ENCODE measurements at places on chromosomes 2 and 18.

DNA sequence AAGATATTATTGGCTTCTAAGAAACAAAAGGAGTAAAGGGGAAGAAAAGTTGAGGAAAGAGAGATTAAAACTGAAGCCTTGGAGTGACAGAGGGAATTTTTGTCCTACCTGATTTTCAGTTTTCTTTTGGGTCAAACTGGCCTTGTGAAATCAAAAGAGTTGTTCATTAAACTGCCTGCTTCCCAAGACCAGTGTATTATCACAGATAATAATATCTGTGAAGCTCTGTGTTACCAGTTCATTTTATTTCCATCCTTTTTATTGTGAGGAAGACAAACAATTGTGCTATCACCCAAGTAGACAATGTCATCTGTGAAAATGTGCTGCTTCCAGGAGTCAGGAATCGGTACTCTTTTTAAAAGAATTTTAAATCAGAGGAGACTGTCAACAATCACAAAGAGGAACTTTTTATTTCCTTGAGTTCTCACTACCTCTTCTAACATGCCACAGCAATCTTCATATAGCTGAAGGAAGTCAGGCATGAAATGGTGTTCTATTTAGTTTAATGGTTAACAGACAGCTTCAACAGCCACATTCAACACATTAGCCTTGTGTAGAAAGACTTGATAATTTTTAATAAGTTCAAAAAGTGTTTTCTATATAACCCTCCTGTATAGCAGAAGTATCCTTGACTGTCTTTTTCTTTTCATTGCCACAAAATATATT lies 554.8 kb downstream of the PIK3C3 start:
- no peak for DNase-seq

DNA sequence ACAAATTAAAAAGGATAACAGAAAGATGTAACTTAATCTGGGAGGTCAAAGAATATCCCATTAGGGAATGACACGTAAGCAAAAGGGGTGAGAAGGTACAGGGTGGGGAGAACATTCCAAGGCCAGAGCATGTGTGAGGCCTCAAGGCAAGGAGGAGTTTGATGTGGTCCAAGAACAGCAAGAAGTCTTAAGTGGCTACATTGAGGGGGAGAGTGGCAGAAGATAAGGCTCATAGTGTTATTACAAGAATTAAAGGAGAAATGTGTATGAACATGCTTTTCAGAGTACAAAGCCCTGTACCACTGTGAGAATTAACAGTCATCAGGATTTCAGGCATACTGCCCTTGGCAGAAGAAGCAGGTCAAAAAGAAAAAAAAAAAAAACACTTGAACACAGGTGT lies 174.4 kb upstream of the ERBB4 start:
- no peak for DNase-seq

GRCh38 chr2:197378494-197379307 lies 56.1 kb downstream of the SF3B1 start:
- DNase-seq: peak; percentile 11

DNA sequence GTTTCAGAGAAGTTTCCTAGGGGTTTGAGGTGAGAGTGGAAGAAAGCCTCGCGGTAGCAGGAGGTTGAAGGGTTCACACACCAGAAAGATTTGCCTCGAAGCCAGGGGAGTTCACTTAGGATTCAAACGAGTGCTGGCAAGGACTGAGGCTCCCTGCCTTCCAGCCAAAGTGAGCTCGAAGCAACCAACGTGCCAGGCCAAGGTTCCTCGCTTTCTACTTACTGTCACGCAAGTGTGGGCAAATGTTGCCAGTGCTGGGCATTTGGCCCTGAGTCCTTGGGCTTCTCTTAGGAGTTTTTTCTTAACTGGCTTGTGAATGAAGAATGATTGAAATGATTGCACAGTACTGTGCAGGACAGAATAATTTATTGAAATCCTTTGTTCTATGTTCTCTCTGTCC lies 53.6 kb downstream of the TMEM178A start:
- DNase-seq: no peak

GRCh38 chr2:134138115-134138514 lies 115.8 kb upstream of the MGAT5 start:
- no peak for DNase-seq

GRCh38 chr18:12287131-12287681 lies 20.8 kb upstream of the TUBB6 start:
- DNase-seq: no peak

DNA sequence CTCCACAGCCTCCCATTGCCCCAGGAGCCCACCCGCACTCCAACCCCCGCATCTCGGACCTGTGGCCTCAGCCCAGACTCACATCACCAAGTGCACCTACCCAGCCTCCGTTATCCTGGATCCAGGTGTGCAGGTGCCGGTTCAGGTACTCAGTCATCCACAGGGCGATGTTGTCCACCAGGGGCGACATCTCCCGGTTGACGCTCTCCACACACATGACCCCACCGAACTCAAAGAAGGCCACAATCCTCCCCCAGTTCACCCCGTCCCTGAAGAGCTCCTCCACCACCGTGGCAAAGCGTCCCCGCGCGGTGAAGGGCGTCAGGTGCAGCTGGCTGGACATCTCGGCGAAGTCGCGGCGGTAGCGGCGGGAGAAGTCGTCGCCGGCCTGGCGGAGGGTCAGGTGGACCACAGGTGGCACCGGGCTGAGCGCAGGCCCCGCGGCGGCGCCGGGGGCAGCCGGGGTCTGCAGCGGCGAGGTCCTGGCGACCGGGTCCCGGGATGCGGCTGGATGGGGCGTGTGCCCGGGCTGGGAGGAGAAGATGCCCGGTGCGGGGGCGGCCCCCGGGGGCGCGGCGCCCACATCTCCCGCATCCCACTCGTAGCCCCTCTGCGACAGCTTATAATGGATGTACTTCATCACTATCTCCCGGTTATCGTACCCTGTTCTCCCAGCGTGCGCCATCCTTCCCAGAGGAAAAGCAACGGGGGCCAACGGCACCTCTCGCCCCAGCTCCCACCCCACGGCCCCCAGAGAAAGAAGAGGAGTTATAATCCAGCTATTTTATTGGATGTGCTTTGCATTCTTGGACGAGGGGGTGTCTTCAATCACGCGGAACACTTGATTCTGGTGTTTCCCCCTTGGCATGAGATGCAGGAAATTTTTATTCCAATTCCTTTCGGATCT lies 1.3 kb downstream of the BCL2 start:
- peak; percentile 31 for DNase-seq

DNA sequence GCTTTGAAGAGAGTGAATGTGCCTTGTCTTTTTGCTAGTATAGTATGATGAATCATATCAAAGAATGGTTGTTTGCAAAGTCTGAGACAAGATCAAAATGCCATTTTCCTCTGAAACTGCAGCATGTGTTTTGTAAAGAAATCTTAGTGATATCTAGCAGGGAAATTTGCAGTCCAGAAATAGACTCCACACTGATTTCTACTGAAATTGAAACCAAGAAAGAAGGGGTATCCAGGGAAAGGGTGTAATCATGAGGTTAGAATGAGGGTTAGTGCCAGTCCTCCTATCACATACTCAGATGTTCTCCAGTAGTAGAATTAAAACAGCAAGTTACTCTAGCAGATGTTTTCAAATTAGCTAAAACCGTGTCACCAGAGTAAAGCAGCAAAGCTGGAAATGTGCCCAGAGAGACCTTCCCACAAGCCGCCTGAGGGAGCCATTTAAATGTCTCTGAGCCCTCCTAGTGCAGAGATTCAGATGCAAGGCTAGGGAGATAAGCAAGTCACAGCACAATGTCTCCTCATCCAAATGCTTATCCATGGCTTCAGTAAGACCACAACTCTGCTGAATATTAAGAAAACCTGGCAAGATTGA lies 4.9 kb downstream of the DLGAP1 start:
- no peak for DNase-seq

- DNase-seq: no peak
These were observed 131.7 kb downstream of the TAF4B start for GRCh38 chr18:26357960-26358359.

- DNase-seq: no peak
These were observed 255.6 kb downstream of the RDH14 start for GRCh38 chr2:18304849-18305248.
